Renal cortex interstitium (tissue), 15 donors: ENCODE measurements at places on chromosomes 7 and 10. TPM values are rescaled to one million over a fixed set of nuclear protein-coding genes. Genes with fewer than 3 reads are reported as not detected.

The TFPI2 gene
- polyA plus RNA-seq = 11.8 TPM

DNA sequence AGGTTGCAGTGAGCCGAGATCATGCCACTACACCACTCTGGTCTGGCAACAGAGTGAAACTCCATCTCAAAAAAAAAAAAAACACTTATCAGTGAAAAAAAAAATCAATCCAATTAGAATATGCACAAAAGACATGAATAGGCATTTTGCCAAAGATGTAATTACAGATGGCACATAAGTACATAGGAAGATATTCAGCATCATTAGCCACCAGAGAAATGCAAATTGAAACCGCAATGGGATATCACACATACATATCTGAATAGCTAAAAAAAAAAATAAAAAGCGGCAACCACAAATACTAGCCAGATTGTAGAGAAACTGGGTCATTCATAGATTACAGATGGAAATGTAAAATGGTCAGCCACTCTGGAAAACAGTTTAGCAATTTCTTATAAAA is 1310.8 kb downstream of the XPNPEP1 start:
- DNase-seq = no peak

DNA sequence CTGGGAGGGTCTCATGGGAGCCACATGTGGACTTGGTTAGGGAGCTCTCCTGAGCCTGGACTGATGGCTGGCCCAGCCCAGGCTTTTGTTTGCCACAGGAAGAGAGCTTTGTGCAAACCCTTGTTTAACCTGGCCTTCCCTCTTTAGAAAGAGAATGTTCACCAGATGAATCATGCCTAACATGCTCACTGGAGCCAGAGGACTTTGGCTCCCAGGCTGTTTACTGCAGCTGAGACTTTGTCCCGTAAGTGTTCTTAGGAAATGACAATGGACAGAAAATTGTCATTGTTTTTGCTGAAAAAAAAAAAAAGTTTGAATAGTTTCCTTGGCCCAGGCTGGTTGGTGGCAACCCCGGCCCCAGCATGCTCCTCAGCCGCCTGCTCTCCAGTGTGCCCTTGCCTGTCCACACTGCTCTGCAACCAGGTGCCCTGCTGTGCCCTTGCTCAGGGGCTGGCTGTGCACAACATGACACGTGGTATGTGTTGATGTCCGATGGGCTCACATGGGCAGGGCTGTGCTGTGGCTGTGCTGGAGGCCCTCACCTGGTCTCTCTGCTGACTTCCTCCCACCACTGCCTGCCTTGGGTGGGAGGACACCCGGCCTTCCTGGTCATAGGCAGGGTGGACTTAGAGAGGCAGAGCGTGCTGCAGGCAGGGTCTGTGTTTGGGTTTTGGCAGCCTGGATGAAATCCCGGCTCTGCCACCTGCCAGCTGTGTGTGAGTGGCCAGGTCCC is 215.3 kb upstream of the ZNF32 start:
- DNase-seq = no peak

- no peak for DNase-seq
Measured at GRCh38 chr7:116978006-116978405, 24.7 kb downstream of the ST7 start.

The ZNF488 gene
- polyA plus RNA-seq = 4.2 TPM

DNA sequence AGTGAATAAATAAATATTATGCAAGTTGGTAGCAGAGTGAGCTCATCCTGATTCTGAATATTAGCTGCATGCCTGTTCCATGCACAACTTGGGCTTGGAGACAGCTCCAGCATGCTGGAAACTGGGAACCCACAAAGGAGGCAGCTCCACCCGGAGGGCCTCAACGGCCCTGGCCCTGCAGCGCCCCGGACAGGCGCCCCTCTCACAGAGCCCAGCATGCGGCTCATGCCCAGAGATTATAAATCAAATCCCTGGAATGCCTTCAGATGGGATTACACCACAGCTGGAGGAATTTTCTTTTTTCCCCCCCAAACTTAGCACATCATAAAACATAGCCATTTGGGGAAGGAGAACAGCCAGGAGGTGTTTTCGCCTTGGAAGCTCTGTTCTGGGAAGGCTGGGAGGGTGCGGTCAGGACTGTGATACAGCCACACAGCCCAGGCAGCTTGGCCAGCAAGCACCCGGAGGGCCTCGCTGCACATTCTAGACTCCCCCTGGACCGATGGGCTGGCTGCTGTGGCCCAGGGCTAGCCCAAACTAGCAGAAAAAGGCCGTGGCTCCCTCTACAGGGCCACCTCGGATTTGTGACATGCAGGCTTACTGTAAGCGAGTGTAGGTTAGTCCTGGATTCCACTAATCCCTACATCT is 102.4 kb downstream of the PTPN20 start:
- DNase-seq = no peak

The PPP3CB gene
- 60.1 TPM for polyA plus RNA-seq

- DNase-seq = no peak
Measured at GRCh38 chr7:147885869-147886268, 704.7 kb upstream of the C7orf33 start.

The RELN gene
- 12.0 TPM for polyA plus RNA-seq

GRCh38 chr10:77927402-77928246 is 1.1 kb upstream of the DLG5 start:
- DNase-seq = no peak

DNA sequence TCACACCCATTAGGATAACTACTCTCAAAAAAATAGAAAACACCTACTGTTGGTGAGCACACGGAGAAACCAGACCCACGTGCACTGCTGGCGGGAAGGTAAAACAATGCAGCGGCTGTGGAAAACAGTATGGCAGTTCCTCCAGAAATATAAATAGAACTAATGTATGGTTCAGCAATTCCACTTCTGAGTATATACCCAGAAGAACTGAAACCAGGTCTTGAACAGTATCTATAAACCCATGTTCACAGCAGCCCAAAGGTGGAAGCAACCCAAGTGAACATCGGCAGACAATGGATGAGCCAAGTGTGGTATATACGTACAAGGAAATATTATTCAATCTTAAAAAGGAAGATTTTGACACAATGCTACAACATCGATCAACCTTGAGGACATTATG is 164.7 kb downstream of the ZMYND11 start:
- DNase-seq = no peak

The TACR2 gene
- polyA plus RNA-seq = 0.18 TPM

GRCh38 chr7:132528695-132529094 is 47.6 kb downstream of the PLXNA4 start:
- DNase-seq = no peak

GRCh38 chr7:116592445-116592844 is 67.6 kb downstream of the CAV1 start:
- no peak for DNase-seq

The NUTM2E gene
- 0.56 TPM for polyA plus RNA-seq

The TRIL gene
- polyA plus RNA-seq = 53.4 TPM

- DNase-seq = no peak
Measured at GRCh38 chr7:98303906-98304305, 22.4 kb downstream of the BRI3 start.

The GPR26 gene
- 0.03 TPM for polyA plus RNA-seq

GRCh38 chr7:75055830-75056772 is 17.5 kb downstream of the RCC1L start:
- DNase-seq = no peak

DNA sequence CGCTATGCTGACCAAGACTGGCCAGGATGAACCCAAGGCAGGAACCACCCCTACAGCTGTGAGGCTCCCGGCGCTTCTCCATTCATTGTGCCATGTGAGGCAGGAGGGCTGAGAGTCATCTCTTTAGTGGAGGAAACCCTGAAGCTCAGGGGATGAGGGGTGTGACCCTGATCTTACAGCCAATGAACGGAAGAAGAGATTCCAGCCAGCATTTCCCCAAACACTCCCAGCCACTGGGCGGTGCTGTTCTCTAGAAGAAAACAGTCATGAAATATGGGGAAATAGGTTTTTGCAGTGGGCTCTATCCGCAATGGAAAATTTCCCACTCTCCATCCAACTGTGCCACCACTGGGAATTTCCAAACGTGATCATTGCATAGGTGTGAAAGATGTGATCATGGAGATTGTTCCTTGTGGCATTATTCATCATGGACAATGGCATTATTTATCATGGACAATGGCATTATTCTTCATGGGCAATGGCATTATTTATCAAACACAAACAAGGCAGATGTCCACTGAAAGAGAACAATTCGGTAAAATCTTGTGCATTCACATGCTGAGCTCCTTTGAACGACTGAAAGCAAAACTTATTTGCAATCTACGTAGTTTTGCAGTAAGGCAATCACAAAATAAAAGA is 14.0 kb upstream of the SLC18A2 start:
- DNase-seq = no peak

GRCh38 chr7:5634107-5634950 is 147.1 kb downstream of the RNF216 start:
- DNase-seq = peak; percentile 64

- no peak for DNase-seq
Measured at GRCh38 chr10:21976739-21977138, 26.8 kb downstream of the DNAJC1 start.

DNA sequence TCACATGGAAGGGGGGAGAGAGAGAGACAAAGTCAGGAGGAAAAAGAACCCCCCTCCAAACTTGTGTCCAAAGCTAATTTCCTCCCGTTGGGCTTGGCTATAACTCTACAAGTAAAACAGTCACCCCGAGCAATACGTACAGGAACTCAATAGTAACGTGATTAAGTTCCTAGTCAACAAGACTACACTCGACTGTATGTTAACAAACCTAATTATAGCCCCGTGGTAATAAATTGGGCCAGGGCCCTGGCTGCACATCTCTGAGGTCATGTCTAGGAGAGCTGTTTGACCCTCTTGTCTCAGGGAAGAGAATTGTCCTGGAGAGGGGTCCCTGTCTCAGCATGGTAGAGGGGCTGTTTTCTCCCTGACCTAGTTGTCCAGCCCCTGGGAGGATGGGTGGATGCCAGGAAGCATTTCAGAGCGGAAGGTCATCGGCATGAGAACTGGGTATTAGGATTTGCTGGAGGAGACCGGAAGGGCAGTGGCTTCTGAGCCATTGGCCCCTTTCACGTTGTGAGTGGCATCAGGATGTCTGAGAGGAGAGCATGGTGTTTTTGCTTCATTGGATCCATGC is 60.2 kb upstream of the COMTD1 start:
- peak; percentile 64 for DNase-seq

The AGMO gene
- 1.1 TPM for polyA plus RNA-seq

DNA sequence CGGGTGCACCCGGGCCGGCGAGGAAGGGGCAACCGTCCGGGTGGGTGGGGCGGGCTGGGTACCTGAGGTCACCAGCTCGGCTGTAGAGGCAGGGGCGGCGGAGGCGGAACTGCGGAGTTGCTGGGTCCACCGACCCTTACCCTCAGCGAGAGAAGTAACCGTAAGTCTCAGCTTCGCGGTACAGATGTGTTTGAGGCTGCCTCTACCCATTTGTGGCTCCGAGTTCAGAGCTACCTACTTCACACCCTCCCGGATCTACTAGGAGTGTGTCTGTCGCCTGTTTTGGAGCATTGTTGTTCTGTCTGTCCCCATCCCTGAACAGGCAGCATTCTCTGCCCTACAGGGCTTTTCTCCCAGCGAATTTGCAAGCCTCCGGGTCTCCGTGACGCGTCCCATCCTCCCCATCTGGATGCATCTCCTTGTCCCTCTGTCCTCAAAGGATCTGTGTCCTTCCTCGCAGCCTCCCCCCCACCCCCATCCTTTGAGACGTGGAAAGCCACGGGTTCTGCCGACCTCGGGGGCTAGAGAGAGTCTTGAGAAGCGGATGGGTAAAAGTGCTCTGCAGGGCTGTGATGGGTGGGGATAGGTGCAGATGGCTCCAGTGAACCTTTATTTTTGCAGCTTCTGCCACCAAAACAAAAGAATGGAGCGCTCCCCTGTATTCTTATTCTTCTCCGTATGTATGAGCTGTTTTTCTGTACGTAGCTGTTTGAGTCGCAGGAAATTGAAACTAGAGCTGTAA is 757 bp downstream of the ANKIB1 start:
- peak; percentile 19 for DNase-seq

- DNase-seq = no peak
Measured at GRCh38 chr10:124131172-124131571, 37.8 kb upstream of the CHST15 start.

DNA sequence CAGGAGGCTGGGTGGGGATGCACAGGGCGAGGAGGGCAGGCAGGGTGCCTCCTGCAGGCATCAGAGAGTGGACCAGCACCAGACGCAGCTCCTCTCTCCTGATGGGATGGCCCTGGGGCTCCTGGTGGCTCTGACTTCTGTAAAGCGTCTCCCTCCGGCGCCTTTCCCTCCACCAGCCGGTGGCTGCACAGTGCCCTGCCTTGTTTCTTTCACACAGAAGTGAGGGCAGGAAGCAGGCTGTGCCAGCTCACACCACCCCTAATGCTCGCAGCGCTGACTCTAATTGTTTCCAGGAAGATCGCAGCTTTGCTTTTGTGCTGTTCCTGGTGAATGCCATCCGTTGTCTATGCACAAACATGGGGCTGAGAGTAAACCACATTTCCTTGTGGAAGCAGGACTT is 152.3 kb upstream of the LANCL2 start:
- no peak for DNase-seq

- DNase-seq = no peak
Measured at GRCh38 chr10:86218160-86218559, 148.4 kb downstream of the GRID1 start.

The CRHR2 gene
- polyA plus RNA-seq = 0.20 TPM

DNA sequence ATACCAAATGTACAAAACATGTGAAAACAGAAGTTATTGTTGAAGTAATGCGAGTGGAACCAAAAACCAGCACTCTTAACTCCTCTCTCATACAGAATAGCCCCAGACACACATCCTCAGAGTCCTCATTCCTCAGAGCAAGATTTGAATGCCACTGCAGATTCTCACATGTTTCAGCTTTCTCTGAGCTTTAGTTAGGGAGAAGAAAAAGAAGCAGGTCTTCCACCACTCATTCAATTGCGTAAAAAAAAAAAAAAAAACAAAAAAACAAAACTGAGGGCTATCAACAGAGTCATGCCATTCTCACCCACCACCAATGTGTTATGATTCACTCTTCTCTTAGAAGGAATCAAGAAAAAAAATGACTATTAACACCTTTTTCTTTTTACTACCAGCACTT is 287.7 kb downstream of the IPMK start:
- DNase-seq = no peak

DNA sequence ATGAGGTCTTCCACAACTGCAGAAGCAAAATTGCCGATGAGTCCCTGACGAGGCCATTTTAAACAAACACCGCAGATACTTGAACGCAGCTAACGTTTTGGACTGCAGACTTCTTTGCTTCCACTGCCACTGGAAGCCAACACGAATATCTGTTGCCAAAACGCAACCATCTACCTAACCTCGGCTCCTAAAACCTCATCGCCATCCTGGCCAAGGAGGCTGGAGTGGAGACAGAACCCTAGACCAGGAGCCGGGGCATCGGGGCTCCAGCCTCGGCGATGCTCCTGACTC is 493 bp downstream of the WDR91 start:
- no peak for DNase-seq

The PTER gene
- polyA plus RNA-seq = 15.3 TPM

DNA sequence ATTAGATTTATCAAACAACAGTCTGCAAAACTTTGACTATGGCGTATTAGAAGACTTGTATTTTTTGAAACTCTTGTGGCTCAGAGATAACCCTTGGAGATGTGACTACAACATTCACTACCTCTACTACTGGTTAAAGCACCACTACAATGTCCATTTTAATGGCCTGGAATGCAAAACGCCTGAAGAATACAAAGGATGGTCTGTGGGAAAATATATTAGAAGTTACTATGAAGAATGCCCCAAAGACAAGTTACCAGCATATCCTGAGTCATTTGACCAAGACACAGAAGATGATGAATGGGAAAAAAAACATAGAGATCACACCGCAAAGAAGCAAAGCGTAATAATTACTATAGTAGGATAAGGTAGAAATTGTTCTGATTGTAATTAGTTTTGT is 31.4 kb downstream of the LRRC17 start:
- DNase-seq = no peak
